Heart right ventricle (tissue), 16 donors: ENCODE measurements at places on chromosomes 1 and 21.

GRCh38 chr1:66342707-66343106 lies 191.2 kb upstream of the SGIP1 start:
- DNase-seq = no peak

GRCh38 chr1:20367116-20367585 lies 76.5 kb downstream of the VWA5B1 start:
- peak; percentile 40 for DNase-seq

DNA sequence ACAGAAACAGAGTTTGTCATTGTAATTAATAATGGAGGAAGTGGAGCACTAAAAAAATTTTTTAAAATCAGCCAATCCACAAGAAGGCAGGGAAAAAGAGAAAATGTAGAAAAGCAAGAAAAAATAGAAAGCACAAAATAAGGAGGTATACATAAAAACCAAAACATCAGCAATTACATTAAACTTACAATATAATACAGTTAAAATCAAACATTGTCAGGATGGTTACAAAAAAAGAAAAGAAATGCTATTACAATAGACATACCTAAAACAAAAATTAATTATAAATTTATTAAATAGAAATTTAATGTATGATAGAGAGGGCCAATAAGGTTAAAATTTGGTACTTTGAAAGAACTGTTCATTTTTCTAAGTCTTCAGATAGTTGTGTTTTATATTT lies 38.7 kb downstream of the PRSS38 start:
- DNase-seq = no peak

- no peak for DNase-seq
Observed at GRCh38 chr21:42537106-42537742, 23.6 kb downstream of the SLC37A1 start.

DNA sequence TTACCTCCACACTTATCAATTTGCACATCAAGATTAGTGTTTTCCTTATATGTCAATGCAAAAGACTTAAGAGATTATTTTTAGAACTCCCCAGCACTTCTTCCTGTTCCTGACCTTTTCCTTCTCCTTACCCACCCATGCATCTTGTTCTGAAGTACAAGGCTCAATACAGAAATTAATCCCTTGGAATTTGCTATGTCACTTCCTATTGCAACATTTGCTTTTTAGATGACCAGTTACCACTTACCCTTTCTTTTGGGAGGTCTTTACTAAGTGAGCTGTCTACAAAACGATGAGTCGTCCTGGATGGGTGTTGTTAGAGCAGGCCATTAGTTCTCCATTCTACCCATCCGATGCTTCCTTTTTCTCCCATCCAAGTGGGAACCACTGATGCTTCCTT lies 221.2 kb downstream of the FMN2 start:
- DNase-seq = no peak

GRCh38 chr1:95582746-95583145 lies 348.7 kb downstream of the RWDD3 start:
- DNase-seq = no peak

DNA sequence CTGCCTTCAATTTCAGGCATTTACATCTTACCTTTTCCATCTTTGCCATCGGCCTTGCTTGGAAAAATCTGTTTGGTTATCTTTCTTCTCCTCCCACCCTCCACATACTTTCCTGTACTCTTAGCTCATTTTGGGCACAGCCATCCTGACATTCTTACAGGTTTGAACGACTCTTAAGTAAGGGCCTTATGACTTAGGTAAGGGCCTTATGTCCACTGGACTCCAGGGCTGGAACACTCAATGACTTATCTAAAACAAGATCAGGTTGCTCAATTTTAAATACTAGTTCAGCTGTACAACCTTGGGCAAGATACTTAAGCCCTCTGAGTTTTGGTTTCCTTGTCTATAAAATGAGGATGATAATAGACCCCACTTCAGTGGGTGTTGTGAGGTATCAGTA lies 40.9 kb downstream of the C1orf21 start:
- no peak for DNase-seq

DNA sequence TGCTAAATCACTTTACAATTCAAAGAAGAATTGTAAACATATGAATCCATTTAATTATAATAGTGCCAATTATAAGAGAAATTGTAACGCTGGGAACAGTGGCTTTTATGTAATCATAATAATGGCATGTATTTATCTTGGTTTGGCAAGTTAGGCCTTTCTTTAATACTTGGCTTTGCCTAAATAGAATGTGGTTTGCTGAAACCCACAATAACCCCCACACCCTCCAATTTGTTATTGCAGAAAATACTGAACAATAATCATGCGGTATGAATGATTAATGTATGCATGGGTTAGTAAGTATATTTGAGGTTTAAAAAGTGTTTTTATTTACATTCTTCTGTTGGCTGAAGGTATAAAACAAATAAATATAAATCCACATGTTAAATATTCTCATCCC lies 138.2 kb downstream of the NFIA start:
- DNase-seq = no peak

DNA sequence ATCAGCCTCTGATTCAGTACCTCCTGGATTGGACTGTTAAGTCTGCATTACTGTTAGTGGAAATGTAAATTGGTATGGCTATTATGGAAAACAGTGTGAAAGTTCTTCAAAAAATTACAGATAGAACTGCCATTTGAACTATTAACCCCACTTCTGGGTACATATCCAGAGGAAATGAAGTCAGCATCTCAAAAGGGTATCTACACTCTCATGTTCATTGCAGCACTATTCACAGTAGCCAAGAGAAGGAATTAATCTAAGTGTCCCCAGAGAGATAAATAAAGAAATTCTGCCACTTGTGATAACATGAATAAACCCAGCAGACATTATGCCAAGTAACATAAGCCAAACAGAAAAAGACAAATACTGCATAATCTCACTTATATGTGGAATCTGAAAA lies 676.0 kb downstream of the PLA2G4A start:
- DNase-seq = no peak

- DNase-seq = no peak
Observed at GRCh38 chr1:27139980-27140379, 14.9 kb downstream of the SLC9A1 start.

DNA sequence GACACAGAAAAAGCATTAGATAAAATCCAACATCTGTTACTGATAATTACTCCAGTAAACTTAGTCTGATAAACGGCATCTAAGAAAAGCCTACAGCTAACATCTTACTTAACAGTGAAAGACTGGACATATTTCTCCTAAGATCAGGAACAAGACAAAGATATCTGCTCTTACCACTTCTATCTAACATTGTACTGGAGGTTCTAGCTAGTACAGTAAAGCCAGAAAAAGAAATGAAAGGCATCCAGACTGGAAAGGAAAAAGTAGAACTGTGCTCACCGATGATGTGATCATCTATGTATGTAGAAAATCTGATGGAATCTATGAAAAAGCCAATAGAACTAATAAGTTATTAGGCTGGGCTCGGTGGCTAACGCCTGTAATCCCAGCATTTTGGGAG lies 21.7 kb downstream of the NEXN start:
- no peak for DNase-seq

- DNase-seq = peak; percentile 14
Observed at GRCh38 chr1:113429461-113430153, 39.3 kb downstream of the MAGI3 start.

DNA sequence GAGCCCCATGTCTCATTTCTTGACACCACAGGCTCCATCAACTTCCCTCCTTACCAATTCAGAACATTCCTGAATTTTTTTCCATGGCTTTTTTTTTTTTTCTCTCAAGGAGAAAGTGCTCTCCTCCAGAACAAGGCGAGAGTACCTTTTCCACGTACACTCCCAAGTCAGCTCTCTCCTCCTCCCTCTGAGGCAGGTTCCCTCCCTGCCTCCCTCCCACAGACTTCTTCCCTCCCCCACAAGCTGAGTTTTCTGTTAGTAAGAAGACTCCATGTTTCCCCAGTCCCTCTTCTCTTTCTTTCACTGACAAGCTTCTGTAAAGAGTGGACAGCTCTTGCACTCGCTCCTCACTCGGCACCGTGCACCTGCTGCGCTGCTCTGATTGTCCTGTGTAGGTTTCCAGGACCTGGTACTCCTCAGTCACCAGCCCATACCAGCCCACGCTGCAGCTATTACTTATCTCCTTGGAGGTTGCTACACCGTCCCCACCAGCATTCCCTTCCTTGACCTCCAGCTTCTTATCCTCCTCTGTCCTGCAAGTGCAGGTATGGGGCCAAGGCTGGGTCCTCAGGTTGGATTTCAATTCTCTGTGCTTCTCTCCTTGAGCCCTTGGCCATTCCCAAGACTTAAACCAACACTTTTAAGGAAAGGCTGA lies 3.8 kb downstream of the TRAF5 start:
- no peak for DNase-seq

- DNase-seq = peak; percentile 56
Observed at GRCh38 chr1:94416901-94417727, 1.1 kb upstream of the ABCD3 start.
